Placental pericyte (primary cell): ENCODE measurements at places on chromosomes 3 and 15. TPM values are rescaled to one million over a fixed set of nuclear protein-coding genes. Genes with fewer than 3 reads are reported as not detected.

STAB1 gene
- total RNA-seq = under 0.01 and 0.57 TPM in 2 replicates

RSL24D1 gene
- 63.0 and 121 TPM in 2 replicates for total RNA-seq

EIF5A2 gene
- total RNA-seq = 11.2 and 11.6 TPM in 2 replicates

DHX36 gene
- total RNA-seq = 52.5 and 54.3 TPM in 2 replicates

MED12L gene
- under 0.01 and 0.43 TPM in 2 replicates for total RNA-seq
